ENCODE measurements at places on chromosomes 16 and 17.

GRCh38 chr17:67105213-67105612 lies 60.9 kb downstream of the CACNG1 start:
- no peak for DNase-seq

- no peak for DNase-seq
These were observed 15.1 kb downstream of the SLC5A10 start for GRCh38 chr17:18966831-18967624.

DNA sequence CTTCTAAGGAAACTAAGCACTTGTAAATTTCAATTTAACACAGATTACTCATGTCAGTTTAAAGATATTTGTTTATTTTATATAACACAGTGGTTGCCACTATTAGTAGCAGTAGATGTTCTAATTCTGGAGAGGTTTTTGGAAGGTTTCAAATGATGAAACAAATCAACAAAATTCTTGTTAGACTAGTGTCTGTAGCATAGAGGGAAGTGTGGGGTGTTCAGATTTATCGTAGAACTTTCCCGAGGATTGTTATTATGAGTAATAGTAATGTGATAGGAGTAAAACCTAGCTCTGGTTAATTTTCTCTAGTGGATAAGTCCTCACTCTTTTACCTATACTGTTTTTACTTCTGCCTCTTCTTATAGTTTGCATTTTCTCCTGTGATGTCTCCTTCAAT lies 6.3 kb downstream of the GAN start:
- DNase-seq: no peak

DNA sequence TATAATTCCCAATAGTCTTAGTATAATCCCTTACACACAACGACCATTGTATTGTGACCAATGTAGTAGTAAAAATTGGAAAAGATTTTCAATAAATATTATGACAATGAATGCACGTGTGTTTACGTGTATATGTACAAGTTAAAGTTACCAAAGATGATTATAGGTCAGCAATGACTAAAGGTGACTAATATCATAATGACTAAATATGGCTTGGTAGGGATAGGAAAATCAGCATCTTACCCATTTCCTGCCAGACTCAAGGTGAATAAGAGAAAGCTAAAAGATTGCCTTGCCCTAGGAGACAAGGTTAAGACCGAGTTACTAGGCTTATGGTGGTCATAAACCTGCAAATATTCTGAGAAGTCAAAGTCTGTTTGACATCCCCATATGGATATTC lies 34.4 kb downstream of the CPD start:
- no peak for DNase-seq

DNA sequence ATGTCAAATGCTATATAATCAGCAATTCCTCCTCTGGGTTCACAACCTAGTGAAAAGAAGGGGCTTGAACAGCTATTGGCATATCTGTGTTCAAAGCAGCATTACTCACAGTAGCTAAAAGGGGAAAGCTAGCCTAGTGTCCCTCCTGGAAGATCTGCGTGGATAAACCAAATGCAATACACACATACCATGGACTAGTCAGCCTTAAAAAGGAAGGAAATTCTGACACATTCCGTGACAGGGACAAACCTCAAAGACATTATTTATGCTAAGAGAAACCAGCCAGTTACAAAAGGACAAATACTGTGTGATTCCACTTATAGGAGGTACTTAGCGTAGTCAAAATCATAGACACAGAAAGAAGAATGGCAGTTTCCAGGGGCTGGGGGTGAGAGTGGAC lies 90.1 kb downstream of the XYLT1 start:
- no peak for DNase-seq
